Left hindlimb (tissue), 1 donor: ENCODE measurements at places on chromosomes 4 and X.

GRCh38 chr4:25861951-25862410 lies 807 bp downstream of the SEL1L3 start:
- no peak for DNase-seq

DNA sequence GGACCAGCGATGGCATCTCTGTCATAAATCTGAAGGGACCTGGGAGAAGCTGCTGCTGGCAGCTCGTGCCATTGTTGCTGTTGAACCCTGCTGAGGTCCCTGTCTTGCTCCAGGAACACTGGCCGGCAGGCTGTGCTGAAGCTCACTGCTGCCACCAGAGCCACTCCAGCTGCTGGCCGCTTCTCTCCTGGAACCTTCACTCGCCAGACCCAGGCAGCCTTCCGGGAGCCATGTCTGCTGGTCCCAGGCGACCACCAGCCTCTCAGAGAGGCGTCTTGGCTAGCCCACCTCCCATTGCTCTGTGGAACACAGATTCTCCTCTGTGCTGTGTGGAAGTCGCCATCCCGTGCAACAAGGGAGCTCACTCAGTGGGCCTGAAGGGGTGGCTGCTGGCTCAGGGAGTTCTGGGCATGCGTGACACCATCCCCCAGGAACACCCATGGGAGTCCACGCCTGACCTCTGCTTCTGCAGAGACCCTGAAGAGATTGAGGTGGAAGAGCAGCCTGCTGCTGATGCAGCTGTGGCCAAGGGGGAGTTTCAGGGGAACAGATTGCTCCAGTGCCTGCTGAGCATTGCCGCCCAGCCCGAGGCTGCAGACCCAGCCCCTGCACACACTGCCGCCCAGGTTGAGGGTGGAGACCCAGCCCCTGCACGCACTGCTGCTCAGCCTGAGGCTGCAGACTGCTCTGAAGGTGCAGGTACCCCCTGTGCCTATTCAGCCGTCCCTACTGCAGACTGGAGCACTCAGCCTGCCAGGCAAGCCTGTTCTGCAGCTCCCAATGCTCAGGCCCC lies 33.1 kb upstream of the CYP4V2 start:
- DNase-seq = no peak

DNA sequence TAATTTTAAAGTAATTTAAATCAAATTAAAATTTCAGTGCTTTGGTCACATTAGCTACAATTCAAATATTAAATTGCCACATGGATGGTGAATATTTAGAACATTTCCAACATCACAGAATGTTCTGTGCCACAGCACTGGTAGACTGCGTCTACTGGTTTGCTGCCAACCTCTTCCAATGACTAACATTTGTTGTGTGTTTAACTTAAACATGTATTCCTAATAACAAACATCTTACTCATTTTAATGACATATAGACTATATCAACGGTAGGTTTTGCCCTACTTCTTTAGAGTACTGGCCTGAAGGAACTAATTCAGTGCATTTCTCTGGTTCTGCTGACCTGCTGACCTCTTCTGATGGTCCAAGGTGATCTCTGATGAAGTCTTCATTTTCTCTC lies 157.6 kb downstream of the DCK start:
- no peak for DNase-seq

DNA sequence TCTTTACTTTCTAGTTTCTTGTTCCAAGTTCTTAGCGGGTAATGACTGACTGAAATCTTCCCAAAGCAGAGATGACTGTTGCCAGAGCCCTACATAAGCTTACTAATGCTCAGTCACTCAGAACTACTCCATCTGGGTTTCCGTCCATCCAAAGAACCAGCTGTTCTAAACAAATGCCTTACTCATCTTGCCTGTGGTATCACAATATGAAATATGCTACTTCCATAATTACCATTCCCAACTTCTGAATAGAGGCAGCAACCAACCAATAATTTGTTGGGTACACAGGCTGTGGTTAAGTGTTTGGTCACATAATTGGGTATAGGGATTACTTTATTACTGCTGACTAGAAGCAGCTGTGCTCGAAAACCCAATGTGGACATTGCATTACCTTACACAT lies 930.2 kb upstream of the DIAPH2 start:
- DNase-seq = no peak

DNA sequence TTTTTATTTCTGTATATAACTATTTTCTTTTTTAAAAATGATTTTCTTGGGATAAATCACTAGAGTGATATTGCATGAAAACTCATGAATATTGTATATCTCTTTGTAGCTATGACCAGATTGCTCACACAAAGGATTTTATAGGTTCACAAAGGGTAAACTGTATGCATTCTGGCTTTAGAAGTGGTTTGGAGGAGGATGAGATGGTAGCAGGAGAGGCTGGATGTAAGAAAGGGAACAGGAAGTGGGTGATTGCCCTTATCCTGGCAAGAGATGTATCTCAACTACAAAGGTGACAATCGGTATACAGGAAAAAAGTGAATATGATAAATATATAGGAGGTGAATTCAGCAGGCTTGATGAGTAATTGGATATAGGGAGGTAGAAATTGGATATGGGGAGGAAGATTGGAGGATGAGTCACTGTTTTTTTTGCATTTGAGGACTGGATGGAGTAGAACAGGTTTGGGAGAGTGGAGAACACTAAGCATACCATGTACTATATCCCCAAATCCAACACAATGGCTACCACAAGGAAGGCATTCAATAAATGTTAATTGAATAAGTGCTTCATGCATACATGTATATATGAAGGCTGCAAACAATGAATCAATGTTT lies 9.9 kb downstream of the FGG start:
- no peak for DNase-seq

DNA sequence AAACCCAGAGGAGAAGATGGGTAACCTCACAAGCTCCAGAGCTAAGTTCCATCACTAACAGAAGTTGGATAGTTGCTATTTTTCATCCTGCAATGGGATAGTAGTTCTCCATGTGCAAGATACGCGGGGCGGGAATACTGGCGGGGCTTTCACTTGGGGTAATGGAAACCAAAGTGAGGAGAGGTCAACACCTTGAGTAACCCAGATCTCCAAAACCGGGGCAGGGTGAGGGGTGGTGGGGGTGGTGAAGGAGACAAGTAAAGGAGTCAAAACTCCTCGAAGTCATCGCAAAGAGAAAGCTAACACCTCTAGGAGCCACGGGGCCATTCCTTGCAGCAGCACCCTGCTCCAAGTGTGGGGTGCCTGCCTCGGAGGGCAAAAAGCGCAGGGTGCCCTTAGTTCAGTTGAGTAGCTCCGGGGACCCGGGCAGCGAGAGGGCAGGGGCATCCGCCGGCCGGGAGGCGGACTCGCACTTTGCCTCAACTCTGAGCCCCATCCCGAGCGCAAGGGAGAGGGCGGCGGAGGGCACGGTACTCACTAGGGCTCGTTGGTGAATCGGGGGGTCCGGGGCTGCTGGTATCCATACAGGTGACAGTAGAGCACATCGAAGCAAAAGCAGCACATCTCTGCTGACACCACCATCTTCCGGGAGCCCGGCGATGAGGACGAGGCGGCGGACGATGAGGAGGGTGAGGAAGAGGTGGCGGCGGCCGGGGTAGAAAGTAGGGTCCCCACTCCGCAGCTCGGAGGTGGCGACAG lies 645 bp downstream of the AMMECR1 start:
- peak; percentile 32 for DNase-seq

- DNase-seq = no peak
Measured at GRCh38 chrX:70554523-70554922, 109.9 kb downstream of the DLG3 start.

- DNase-seq = no peak
Measured at GRCh38 chr4:80215449-80216052, 18.2 kb downstream of the PRDM8 start.
